ENCODE measurements at places on chromosomes 6 and 20. TPM values are rescaled to one million over a fixed set of nuclear protein-coding genes. Genes with fewer than 3 reads are reported as not detected.

DNA sequence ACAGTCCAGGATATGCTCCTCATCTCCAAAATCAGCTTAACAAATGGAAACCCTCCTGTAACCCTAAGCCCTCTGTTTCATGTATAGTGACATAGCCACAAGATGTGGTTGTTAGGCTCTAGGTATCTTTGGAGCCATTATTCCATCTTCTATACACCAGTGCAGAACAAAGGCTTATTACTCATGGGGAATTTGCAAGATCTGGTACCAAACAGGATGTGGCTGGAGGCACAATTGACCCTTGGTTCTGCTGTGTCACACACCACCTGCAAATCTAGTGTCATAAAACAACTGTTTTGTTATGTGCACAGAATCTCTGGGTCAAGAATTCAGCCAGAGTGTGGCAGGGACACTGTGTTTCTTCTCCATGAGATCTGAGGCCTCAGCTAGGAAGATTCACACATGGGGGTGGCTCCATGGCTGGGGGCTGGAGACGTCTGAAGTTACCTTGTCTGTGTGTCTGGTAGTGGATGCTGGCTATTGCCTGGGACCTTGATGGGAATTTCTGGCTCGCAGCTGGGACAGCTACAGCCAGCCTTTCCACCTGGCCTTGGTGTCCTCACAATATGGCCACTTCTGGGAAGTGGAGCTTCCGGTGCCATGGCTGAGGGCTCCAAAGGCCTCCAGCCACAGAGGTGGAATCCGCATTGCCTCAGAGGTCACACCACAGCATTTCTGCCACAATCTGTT is 369.9 kb downstream of the CDH26 start:
- no peaks in the 10 kb centered on the region for H3K4me1 ChIP-seq
- H3K4me3 ChIP-seq: no peak overlapping the region
- no peaks in the 10 kb centered on the region for H3K27me3 ChIP-seq

WFDC5 gene
- not detected for polyA plus RNA-seq

GRCh38 chr6:149089510-149089909 is 228.0 kb upstream of the TAB2 start:
- DNase-seq: no peak
- H3K4me1 ChIP-seq: peaks cover 5% of the 10 kb centered on the region
- no peaks in the 10 kb centered on the region for H3K36me3 ChIP-seq
- no peaks in the 10 kb centered on the region for H3K27me3 ChIP-seq
- no peak overlapping the region for H3K4me3 ChIP-seq
- H3K27ac ChIP-seq: no peak overlapping the region

GRCh38 chr6:81987293-81987692 is 234.8 kb upstream of the TENT5A start:
- H3K36me3 ChIP-seq: no peaks in the 10 kb centered on the region
- H3K4me1 ChIP-seq: no peaks in the 10 kb centered on the region
- H3K27me3 ChIP-seq: no peaks in the 10 kb centered on the region
- H3K27ac ChIP-seq: no peak overlapping the region
- no peak overlapping the region for H3K4me3 ChIP-seq

GRCh38 chr20:600141-600540 is 10.0 kb downstream of the TCF15 start:
- H3K27ac ChIP-seq: no peak overlapping the region
- H3K4me1 ChIP-seq: no peaks in the 10 kb centered on the region
- DNase-seq: no peak
- no peaks in the 10 kb centered on the region for H3K36me3 ChIP-seq
- no peak overlapping the region for H3K4me3 ChIP-seq

FHL5 gene
- polyA plus RNA-seq: 2.4 TPM

DNA sequence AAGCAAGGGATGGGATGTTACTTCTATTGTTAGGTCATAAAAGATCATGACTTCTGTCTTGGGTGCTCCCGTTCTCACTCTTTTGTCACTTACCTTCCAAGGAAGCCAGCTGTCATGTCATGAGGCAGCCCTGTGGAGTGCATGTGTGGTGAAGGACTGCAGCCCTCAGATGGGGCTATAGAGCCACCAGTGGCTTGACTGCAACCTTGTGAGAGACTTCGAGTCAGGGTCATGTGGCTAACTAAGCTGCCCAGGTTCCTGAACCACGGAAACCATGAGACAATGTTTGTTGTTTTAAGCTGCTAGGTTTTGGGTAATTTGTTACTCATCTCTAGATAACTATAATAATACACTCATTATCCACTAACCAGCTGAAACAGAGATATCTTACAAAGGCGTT is 477.1 kb downstream of the BTBD3 start:
- no peak overlapping the region for H3K4me3 ChIP-seq
- no peaks in the 10 kb centered on the region for H3K27me3 ChIP-seq

TEAD3 gene
- polyA plus RNA-seq: 9.7 TPM

- no peaks in the 10 kb centered on the region for H3K36me3 ChIP-seq
- no peak overlapping the region for H3K27ac ChIP-seq
These were observed 49.5 kb downstream of the EPB41L2 start for GRCh38 chr6:131013495-131013894.

- H3K27me3 ChIP-seq: no peaks in the 10 kb centered on the region
- no peaks in the 10 kb centered on the region for H3K36me3 ChIP-seq
- H3K27ac ChIP-seq: no peak overlapping the region
These were observed 76.8 kb downstream of the COL12A1 start for GRCh38 chr6:75128878-75129570.

- no peak for DNase-seq
- H3K4me1 ChIP-seq: peaks cover 7% of the 10 kb centered on the region
- H3K4me3 ChIP-seq: no peak overlapping the region
- H3K36me3 ChIP-seq: no peaks in the 10 kb centered on the region
- no peak overlapping the region for H3K27ac ChIP-seq
- H3K27me3 ChIP-seq: no peaks in the 10 kb centered on the region
These were observed 30.0 kb downstream of the SLX4IP start for GRCh38 chr20:10465135-10465534.

DNA sequence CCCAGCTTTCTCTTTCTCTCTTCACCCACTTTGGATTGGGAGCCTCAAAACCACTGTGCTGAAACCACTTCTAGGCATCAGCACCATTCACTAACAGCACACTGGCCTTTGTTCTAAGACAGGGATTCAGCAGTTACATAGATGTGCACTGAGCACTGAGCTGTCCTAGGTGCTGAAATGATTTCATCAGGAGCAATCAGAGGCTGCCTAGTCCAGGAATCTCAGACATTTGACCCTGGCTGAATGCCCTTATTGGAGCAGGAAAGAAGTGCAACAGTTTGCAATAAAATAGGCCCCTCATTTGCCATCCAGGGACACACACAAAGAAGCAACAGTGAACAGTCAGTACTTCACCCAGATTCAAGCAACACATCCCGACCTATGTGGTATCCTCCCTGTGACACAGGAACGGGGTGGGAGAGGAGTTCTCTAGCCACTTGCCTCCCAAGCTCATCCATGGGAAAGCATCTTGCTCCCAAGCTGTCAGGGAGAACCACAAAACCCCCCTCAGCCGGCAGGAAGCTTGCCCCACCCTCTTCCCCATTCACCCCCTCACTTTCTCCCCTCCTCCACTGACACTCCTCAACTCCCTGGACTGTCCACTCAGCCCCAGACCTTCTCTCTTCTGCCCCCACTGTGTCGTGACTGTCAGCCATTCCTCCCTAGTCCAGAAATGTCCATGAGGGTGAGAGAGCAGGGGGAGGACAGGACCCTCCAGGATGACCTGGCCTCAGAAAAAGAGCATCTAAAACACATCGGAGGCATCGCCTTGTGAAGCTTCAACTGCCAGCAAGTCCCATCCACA is 304.4 kb downstream of the PREX1 start:
- H3K4me3 ChIP-seq: no peak overlapping the region
- no peaks in the 10 kb centered on the region for H3K27me3 ChIP-seq
- H3K36me3 ChIP-seq: no peaks in the 10 kb centered on the region

DNA sequence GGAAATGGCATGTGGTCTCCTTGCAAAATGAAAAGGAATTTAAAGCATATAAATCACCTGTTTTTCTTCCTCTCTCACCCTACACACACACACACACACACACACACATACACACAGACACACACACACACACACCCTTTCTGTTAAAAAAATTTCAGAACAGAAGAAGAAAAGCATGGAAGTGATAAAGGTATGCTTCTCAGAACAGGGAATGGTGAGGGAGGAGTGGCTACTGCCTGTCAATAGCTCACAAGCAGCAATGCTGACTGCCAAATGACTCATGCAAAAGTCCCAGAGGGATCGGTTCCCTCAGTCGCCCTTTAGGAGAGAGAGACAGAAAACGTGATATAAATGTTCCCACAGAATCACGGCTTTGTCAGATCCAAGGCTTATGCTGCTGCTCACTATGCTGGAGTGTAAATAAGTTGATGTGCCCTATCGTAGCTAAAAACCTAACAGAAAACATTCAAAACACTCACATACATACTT is 102.6 kb downstream of the IBTK start:
- DNase-seq: peak; percentile 63
- H3K36me3 ChIP-seq: no peaks in the 10 kb centered on the region
- H3K27ac ChIP-seq: peak overlapping the region; percentile 50
- H3K4me1 ChIP-seq: peaks cover 13% of the 10 kb centered on the region
- H3K4me3 ChIP-seq: no peak overlapping the region

GRCh38 chr20:10898552-10898951 is 224.8 kb upstream of the JAG1 start:
- H3K27me3 ChIP-seq: no peaks in the 10 kb centered on the region
- H3K4me1 ChIP-seq: no peaks in the 10 kb centered on the region
- H3K4me3 ChIP-seq: no peak overlapping the region
- no peak for DNase-seq

DNA sequence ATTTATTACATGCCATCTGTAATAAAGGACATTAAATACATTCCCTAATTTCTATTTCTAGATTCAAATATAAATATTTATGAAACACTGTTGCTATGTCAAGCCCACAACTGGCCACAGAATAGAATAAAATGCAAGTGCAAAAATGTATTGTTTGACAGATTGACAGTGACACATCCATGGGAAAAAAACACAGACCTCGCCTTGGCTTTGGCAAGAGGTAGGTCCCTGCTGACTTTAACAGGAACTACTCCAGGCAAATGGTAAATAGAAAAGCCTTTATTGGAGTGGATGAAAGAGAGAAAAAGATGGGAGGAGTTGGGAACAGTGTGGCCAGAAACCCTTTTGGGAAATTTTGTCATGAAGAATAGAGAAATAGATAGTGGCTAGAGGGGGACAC is 622.9 kb downstream of the UTRN start:
- no peaks in the 10 kb centered on the region for H3K27me3 ChIP-seq
- no peak overlapping the region for H3K4me3 ChIP-seq
- H3K27ac ChIP-seq: no peak overlapping the region
- no peaks in the 10 kb centered on the region for H3K36me3 ChIP-seq
- no peak for DNase-seq

FAM217A gene
- polyA plus RNA-seq: 0.76 TPM

- H3K36me3 ChIP-seq: no peaks in the 10 kb centered on the region
- H3K27me3 ChIP-seq: no peaks in the 10 kb centered on the region
- H3K4me1 ChIP-seq: no peaks in the 10 kb centered on the region
- H3K27ac ChIP-seq: no peak overlapping the region
- H3K4me3 ChIP-seq: no peak overlapping the region
These were observed 1.1 kb downstream of the FNDC1 start for GRCh38 chr6:159170333-159170672.

- H3K36me3 ChIP-seq: no peaks in the 10 kb centered on the region
- no peaks in the 10 kb centered on the region for H3K4me1 ChIP-seq
- no peaks in the 10 kb centered on the region for H3K27me3 ChIP-seq
These were observed 126.3 kb downstream of the CARMIL1 start for GRCh38 chr6:25405442-25405841.
